Stimulated activated CD4-positive, alpha-beta T cell treated with anti-CD3 and anti-CD28 coated beads, Interleukin-1b, Interleukin-23, amount 100 ng/mL, for 1 hour (primary cell): ENCODE measurements at places on chromosomes 7 and 10.

- DNase-seq: no peak
Measured at GRCh38 chr7:106812027-106812643, 52.9 kb upstream of the PIK3CG start.

- DNase-seq: no peak
Measured at GRCh38 chr7:137331378-137331777, 12.2 kb downstream of the PTN start.

GRCh38 chr10:95408983-95409873 is 118.4 kb upstream of the PDLIM1 start:
- no peak for DNase-seq

DNA sequence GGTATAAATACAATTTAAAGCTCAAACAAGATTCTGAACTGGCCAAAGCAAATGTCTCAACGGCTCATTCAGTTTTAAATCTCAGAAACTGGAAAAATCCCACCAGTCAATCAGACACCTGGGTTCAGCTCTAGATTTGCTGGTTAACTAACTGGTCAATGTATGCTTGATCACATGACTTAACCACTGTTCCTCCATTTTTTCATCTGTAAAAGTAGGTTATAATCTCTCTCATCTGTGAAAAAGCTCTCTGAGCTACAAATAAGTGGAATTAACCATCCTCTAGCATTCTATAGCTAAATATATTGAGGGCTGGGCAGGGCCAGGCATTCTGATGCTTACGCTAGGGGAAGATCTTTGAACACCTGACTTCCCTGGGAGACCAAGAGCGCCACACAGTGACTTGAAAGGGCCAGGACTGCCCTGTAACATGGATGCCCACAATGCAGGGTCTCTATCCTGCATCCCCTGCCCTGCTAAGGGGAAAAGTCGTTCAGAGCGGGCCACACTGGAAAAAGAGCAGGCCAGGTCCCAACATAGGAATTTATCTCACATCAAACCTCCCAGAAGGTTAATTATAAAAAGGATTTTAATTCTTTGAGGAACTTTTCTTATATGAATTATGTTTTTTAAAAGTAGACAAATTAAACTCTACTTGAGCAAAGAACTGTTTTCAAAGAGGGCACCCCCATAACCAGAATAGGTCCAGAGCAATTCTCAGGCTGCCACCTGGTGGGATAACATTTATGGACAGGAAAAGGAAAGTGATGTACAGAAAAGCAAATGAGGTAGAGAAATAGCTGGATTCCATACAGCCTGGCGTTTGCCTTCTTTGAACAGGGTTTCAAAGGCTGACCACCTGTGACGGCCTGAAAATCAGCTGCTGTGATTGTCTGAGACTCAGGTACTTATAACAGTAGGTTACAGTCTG is 1.8 kb downstream of the RP9 start:
- DNase-seq: no peak

- DNase-seq: no peak
Measured at GRCh38 chr7:157519246-157519645, 182.4 kb downstream of the DNAJB6 start.

DNA sequence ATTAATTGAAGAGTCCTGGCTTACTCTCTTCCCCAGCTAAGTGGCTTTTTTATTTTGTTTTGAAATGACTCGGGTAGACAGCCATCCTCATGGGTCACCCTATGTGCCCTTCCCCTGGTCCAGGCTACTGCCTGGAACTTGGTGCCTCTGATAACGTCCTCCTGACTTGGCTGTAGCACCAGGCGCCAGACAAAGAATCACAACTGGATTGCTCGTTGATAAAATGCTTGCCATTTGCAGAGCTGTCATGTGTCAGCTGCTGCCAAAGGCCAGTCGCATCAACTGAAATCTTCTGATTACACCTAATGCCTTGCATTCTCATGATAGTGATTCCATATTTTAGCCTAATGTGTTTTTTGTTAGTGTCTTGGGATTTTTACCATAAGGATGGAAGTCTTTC is 27.4 kb upstream of the ABLIM1 start:
- DNase-seq: no peak

DNA sequence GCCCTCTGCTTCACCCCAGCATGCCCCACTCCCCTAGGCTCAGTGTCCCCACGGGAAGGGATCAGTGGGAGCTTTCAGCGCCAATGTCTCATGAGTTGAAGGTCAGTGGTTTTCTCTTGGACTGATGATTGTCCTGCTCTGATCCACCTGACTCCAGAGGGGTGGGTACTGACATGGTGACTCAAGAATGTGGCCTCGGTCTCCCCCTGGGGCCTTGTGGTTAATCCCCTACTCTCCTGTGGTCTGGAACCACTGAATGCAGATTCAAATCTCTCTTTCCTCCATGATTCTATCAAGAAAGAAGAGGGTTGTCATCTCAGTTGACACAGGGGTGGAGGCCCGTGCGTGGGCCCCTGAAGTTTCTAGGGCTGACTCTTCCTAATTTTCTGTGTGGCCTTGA is 176.9 kb downstream of the RPS24 start:
- DNase-seq: no peak

DNA sequence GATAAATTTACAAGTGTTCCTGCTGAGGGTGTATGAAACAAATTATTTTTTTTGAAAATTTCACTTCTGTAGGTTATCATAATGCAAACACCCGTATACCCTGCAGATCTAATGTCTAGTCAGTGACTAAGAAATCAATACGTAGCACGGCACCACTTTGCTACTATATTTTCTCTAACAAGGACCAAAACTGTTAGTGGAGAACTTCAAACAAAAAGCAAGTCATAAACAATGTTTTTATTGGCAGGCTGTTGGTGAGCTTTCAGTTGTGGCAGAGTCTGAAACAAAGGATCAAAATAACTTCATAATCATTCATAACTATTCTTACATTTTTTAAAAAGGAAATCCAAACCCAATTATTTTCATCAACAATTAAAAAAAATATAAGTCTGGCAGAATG is 11.8 kb downstream of the SEM1 start:
- no peak for DNase-seq

DNA sequence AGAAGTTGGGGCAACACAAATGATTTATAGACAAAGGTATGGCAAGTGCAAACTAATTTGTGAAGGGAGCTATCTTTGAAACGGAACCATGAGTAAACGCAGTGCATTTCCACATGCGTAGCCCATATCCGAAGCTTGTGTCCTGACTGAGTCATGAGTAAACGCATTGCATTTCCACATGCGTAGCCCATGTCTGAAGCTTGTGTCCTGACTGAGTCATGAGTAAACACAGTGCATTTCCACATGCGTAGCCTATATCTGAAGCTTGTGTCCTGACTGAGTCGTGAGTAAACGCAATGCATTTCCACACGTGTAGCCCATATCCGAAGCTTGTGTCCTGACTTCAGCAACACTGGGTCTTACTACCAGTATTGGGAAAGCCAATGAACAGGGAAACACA is 95.0 kb downstream of the CELF2 start:
- DNase-seq: no peak

GRCh38 chr10:82440775-82441174 is 565.8 kb downstream of the NRG3 start:
- DNase-seq: no peak

DNA sequence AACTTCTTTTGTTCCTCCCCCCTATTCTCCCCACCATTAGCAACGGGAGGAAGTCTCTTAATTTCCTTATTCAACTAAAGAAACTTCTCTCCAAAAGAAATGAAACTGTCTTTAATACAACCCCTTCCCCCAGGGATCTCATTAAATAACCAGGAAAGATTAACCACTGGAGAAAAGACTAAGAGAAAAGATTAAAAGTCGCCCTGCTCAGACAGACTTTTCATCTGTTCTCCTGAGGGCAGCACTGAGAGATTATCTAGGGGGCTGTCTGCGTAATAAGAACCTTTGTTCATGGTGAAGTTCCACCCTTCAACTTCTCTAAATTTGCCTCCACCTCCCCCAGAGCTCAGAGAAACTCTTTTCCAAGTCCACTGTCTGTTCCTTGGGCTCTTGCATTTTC is 105.5 kb downstream of the HGF start:
- no peak for DNase-seq

DNA sequence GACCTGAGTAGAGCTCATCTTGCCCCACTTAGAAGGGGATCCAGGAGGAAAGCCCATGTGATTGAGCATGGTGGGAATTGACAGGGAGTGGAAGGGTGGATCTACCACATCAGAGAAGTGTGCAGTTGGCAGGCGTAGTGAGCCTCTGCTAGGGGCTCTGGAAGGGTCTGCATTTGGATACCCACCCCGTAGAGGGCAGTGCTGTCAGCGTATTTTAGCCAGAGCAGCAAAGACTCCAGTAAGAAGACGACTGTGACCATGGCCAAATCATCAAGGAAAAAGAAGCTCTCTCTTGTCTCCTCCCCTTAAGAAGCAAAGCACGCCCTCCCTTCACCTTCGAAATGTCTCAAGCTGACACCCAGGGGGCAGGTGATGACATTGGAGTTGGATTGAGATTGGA is 68.8 kb upstream of the INHBA start:
- DNase-seq: no peak

GRCh38 chr7:19117091-19117869 is at the start of gene TWIST1:
Gene TWIST1, minus strand, starts transcription at chr7:19117636. Its CDS starts 315 bp downstream, at chr7:19117321.
- DNase-seq: no peak

GRCh38 chr7:48387932-48388331 is 216.7 kb downstream of the ABCA13 start:
- no peak for DNase-seq

DNA sequence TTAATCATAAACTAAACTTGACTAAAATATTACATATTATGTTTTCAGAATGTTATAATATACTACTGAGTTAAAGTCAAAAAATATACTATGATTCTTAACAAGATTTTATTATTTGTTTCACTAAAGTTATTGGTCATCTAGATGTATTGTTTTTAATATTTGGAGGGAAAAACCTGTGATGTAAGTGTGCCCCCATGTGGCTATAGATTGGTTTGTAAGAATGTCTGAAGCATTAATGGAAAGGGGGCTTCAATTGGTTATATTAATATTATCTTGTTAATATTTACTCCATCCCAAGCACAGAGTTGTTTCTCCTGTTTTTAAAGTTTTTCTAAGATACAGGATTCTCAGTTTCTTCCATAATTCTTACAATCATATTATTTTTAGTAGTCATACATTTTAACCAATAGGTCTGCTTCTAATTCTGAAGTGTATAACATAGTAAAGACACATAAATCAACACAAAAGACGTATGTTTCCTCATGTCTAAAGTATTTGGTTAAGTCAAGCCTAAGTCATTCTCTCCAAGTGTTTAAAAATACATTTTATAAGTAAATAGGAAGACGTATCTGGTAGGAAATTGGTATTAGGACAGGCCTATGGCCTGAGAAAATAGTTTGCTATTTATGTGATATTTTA is 58.0 kb downstream of the GNAT3 start:
- DNase-seq: no peak

GRCh38 chr10:121285406-121286196 is 312.6 kb downstream of the FGFR2 start:
- DNase-seq: no peak

DNA sequence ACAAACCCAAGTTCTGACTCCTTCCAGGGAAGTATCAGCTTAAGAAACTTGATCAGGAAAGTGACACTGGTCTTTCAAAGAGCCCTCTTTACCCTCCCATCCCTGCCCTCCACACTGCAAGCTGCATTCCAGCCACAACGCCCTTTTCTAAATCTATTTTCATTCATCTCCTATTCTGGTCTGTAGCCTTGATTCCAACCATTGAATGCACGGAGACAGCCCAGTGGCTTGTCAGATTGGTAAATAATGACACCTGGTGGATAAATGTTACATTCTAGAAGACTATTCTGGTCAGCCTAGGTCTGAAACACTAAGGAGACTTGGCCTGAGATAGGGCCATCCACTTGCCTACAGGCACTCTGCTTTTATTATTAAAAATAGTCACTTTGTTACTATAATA is 20.9 kb downstream of the MORN4 start:
- no peak for DNase-seq

DNA sequence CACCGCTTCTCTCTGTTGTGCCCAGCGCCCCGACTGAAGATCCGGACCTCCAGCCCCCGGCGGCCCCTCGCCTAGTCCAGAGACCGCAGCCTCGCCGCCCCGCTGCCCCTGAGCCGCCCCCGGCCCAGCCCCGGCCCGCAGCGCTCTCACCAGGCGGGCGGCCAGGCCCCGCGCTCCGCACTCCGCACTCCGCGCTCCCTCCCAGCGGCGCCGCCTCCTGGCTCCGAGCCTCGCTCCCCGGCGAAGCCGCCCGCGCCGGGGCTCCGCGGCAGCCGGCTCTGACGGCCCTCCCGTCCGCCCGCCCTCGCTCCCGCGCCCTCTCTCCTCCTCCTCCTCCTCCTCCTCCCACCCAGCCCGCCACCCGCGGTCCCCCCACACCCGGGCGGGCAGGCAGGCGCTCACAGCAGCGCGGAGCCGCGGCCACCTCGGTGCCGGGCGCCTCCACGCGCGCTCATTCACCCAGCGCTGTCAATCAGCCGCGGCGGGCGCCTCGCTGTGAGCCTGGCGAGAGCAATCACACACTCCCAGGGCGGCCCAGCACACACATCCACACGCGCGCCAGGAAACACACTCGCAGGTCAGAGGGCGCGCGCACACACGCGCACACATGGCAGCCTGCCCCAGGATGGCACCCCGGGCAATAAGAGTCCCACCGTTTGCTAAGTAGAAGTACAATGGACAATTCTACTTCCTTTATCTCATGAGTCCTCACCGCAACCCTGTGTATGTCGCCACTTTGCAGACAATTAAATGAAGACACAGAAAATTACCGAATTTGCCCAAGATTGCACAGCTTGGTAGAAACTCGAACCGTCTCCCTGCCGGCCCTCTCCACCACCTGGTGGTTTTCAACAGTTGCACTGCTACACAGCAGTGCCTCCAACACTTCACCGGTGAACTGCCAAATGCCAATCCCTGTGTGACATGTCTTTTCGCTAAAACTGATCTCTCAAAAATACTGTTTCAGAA is at the start of gene PRRT4:
Gene PRRT4 (minus strand): TSS at position 280 of the 969 bp plus-strand sequence.
- DNase-seq: peak; percentile 13

GRCh38 chr7:133873631-133874030 is 253.5 kb upstream of the LRGUK start:
- DNase-seq: no peak

- no peak for DNase-seq
Measured at GRCh38 chr10:11184093-11184492, 166.4 kb downstream of the CELF2 start.

DNA sequence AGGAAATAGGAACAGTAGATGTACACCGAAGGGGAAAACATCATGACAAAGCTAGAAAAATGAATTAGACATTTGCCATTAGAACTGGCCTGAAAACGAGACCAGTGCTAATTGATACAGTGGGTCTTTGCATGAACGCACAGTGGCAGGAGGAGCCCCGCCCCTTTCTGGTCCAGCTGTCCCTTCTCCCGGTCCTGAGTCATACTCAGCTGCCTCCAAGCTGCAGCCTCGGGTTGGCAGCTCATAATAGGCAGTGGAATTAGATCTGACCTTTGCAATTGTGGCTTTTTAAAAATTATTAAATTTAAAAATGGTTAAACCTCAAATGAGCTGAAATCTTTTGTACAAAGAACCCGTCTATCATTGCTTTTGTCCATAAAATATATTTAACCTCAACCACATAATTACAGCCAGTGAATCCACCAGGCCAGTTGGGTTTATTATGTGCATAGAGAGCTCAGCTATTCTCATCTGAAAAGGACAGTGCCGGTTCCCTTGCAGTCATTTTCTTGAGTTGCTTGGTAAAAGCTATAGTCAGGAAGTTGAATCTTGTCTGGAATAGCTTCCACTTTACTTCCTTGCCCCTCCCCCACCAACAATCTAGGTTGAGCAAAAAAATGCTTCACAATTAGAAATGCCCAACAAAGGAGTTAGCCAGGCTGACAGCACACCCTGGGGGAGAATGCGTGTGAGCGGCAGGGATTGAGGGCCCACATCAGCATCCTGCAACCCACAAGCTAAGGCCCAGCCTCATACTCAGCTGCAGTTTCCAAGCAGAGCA is 147.1 kb downstream of the BUB3 start:
- no peak for DNase-seq
